ENCODE measurements at places on chromosomes 3 and 15.

GRCh38 chr15:96969732-96970710 is 639.5 kb downstream of the NR2F2 start:
- DNase-seq, result no peak

DNA sequence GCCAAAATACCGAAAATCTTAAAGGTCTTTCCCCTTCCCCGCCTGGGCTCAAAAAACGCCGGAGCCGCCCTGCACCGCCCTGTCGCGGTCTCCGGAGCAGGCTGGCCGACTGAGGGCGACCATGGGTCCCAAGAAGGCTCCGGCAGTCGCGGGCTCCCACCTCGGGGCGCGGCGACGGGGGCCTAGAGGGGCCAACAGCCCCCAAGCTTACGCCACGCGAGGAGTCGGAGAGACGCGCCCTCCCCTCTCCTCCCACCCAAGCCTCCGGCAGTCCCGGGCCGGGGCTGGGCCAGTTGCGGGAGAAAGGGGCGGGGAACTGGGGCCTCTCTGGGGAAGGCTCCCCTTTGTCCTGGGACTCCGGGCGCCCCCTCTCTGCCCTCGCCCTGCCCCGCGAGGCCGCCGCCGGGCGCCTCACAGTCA is 69.2 kb downstream of the GOLGA8B start:
- no peak for DNase-seq

DNA sequence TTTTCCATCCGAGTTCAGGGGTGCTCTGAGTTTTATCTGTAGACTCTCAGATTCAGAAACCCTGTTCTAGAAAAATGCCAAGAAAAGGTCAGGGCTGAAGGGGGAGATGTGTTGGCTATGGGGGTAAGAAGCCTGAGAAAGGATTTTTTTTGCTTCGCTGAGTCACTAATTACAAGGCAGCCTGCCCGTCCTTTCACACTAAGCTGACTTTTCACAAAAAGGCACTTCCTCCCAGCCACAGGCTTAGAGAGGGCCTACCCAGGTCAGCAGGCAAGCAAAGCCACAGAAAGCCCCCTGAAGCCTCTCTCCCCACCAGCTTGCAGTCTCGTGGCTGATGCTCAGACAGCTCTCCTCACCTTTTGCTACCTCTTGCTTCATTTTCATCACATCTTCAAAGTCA is 192.6 kb upstream of the PRICKLE2 start:
- DNase-seq, result no peak

GRCh38 chr15:75731248-75732151 is 18.9 kb upstream of the CSPG4 start:
- DNase-seq, result peak; percentile 75

GRCh38 chr3:197504641-197505121 is 51.1 kb downstream of the BDH1 start:
- no peak for DNase-seq

DNA sequence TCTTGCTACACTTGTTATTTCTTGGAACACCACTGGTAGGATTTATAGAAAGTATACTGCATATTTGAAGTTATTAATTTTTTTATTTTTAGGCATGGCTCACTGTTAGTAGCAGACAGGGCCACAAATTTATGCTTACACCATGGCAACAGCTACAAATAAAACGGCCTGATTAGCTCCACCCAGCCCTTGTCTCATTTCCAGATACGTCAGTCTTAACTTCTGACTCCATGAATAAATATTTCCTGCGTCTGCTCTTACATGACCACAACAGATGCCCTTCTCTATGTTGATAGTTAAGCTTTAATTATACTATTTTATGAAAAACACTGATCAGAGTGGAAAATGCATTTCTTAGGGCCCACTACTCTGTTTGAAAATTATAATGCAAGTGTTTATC is 62.3 kb upstream of the CPOX start:
- DNase-seq, result no peak

DNA sequence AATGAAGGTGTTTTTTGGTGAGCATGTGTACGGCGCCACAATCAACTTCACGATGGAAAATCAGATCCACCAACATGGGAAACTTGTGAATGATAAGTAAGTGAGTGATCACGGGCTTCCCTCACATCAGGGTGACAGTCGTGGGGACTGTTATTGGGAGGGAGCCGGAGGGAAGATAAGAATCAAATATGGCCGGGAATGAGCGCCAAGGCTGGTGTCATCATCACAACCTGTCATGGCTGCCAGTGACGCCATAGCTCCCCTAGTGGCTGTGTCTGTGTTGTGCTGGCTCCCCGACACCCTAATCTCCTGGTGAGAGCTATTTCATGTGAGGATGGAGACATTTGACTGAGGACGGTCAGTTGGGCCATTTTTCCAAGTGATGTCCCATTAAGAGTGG is 168.5 kb downstream of the SV2B start:
- no peak for DNase-seq

GRCh38 chr15:99321468-99321867 is 70.2 kb downstream of the LRRC28 start:
- DNase-seq, result no peak

GRCh38 chr15:101499863-101500713 is 10.6 kb upstream of the PCSK6 start:
- DNase-seq, result no peak

DNA sequence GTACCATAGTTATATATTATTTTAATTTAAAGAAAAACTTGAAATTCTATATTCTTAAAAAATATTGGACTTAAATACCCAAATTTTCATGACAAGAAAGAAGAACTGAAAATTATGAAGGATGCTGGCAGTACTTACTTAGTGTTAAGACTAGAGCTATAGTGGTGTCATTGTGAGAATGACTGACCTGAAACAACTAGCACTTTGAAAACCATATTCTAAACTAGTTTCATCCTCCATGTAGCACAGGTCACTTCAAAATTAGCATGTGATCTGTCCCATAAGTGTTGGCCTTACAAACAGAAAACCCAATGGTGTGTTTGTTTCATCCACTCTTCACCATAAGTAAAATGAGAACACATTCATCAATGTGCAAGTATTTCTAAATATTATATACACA is 208.6 kb downstream of the ZIC4 start:
- DNase-seq, result no peak

- DNase-seq, result peak; percentile 23
Observed at GRCh38 chr3:12148183-12148940, 10.3 kb downstream of the TIMP4 start.

DNA sequence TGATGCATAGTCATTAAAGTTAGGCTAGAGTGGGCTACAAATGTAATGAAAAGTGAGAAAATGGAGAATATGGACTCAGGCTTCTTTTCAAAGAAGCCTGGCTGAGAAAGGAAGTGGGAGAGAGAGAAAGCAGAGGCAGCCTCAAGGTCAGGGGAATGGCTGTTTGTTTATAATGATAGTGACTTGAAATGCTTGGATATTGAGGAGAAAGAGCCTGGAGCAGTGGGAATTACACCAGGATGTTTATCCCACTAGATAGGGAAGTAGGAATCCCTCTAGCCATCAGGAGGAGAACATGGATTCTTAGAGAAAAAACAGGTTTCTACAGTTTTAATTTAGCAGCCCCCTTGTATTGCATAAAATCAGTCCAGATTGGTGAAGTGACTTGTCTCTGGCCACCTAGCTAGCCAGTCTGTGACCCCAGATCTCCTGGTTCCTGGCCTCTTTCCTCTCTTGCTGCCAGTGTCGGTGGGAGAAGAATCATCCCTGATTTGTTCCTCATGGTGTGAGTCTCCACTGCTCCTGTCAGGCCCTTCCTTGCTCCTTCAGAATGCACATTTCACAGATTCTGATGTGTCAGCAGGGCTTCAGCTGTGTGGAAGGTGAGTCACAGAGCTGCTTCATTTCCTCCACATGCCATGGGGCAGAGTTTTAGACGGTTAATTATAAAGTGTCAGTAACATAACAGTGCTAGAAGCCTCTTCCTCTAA is 32.9 kb downstream of the SEMA6D start:
- DNase-seq, result no peak

DNA sequence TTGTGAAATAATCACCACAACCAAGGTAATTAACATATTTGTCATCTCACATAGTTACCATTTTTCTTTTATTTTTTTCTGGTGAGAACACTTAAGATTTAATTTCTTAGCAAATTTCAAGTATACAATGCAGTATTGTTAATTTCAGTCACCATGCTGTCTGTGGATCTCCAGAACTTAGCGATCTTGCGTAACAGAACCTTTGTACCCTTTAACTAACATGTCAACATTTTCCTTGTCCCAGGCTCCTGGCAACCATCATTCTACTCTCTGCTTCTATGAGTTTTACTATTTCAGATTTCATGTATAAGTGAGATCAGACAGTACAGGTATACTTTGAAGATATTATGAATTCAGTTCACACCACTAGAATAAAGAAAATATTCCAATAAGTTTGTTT is 154.4 kb downstream of the KCNAB1 start:
- DNase-seq, result no peak

- no peak for DNase-seq
Observed at GRCh38 chr15:69991551-69991980, 106.2 kb downstream of the TLE3 start.

DNA sequence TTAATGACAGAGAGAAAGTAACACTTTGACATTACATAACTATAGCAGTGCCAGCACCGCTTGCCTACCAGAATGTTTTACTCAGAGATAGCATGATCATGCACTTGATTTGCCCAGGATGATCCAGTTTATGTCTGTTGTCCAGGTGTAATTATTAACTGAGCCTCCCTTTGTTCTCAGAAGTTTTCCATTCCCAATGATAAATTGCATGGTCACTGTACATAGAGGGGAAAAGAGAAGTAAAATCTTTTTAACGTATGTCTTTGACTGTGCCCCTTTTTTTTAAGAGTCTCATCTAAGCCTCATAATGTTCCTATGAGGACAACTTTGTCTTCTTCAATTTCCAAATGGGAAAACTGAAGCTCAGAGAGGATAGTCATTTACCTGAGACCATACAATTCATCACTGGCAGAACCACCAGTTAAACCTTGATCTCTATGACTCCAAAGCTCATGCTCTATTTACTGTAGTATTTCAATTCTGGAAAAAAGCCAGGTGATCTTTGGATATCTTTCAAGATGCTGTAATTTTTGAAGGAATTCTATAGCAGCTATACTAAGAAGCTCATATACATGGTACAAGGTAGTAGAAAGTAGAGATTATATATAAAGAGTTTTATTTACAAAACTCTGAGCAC is 25.1 kb downstream of the C3orf85 start:
- DNase-seq, result no peak

DNA sequence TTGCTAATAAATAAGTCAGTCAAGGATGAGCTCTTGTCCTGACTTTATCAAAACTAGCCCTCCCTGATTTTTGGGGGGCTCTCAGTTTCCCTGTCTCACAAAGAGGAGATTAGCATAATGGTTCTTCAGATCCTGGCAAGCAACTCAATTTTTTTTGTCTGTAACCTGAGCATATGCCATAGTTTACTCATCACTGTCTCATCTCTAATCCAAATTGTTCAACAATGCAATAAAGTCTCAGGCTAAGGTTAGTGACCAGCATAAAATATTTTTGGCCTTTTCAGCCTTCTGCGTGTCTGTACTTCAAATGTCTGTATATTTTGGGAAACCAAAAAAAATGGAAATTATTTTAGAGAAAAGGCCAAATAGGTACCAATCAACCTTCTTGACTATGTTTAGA is 465.6 kb upstream of the TPRG1 start:
- DNase-seq, result peak; percentile 29

DNA sequence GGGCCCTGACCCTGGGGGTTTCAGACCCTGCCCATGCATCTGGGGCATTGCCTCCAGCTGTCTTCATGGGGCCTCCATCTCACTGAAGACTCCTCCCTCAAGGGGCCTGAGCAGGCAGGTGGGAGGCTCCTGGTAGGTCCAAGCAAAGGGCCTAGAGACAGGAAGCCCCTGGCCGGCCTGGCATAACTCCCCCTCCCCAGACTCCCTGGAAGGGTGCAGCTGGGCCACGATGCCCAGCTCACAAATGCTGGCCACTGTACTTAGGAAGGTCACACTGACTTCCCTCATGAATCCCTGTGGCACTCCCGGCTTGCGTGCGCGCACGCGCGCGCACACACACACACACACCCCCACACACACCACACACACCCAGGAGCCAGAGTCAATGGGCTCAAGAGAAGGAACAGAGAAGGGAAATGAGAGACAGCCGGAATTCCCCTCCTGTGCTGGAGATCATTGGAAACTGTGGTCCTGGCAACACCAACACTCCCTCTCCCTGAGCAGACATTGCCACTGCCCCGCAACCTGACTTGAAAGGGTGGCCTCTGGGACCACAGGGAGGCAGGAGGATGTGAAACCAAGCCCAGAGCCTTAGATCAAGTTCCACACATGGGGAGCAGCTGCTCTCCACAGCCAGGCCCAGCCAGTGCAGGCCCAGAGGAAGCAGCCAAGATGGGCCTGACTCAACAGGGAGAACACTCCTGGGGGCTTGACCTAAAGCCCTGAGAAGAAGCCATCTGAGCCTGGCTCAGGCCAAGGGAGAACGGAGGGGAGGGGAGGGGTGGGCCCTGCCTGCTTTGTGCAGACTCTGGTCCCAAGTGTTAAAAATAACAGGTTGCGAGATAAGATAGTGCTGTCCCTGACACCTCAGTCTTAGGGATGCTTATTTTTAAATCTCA is 69.7 kb downstream of the SCN5A start:
- DNase-seq, result no peak

DNA sequence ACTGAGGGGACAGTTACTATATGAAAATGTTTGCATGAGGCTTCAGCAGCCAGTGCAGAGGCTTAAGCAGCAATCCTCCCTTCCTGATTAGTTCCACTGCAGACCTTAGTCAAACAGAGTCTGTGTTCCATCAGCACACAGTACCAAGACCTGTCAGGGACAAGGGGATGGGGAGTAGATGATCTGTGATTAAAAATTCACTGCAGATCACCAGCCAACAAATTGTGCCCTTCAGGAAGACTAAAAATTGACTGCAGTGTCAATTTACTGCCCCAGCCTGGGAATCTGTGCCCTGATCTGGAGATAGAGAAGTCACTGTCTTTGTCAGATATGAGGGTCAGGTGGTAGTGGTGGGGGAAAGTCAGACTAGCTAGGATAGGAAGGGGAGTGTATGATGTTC is 13.8 kb upstream of the NMNAT3 start:
- no peak for DNase-seq

DNA sequence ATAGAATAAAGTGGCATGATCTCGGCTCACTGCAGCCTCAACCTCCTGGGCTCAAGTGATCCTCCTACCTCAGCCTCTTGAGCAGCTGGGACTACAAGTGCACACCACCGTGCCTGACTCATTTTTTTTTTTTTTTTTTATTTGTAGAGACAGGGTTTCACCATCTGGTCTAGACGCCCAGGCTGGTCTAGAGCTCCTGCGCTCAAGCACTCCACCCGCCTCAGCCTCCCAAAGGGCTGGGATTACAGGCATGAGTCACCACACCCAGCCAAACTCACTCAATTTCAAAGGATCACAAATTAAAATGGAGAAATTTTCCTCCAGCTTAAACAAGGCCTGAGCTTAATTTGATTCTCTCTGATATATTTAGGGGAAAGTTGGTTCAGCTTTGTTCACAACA is 27.3 kb upstream of the NMB start:
- no peak for DNase-seq

DNA sequence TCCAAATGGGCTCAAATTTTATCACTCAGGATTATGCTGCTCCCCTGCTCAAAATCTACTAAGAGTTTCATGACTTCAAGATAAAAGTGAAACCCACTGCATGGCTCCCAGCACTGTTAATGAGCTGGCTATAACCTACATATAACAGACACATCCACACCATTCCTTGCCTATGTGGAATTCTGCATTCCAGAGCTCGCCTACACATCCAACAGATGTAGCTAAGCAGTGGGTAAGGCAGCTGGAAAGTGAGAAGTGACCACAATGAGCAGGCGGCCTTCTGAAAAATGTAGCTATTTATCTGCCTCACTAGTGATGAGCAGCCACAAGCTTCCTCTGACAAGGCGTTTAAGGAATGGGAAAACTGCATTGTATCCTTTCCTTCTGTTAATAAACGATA is 92.0 kb upstream of the TRIM42 start:
- DNase-seq, result no peak

GRCh38 chr15:78083687-78084448 is 6.4 kb upstream of the TBC1D2B start:
- no peak for DNase-seq

Data from cerebellum (tissue), 4 donors.